NCI-H1105 treated with DMSO at 0.1 percent for 48 hours (cell line): ENCODE measurements at places on chromosomes 7 and 10.
A peak's percentile ranks its signal among the peaks of the same experiment; 100 is the strongest.

- DNase-seq = no peak
Measured at GRCh38 chr10:45404087-45404769, 30.2 kb downstream of the ALOX5 start.

DNA sequence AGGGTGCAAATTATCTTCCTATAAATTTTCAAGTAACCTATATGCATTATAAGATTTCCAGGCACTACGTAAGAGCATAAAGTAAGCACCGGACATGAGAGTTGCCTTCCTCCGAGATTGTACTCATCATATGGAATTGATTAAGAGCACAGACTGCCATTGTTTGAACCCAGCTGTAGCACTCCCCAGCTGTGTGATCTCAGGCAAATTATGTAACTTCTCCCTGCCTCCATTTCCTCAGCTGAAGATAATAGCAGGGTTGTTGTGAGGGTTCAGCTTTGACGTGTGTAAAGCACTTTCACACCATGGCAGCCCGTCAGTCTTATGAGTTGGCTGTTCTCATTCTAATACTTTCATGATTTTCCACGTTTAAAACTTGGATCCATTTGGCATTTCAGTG, 122.6 kb downstream of the ITIH5 start:
- DNase-seq = no peak

GRCh38 chr10:71536332-71536731, 139.6 kb downstream of the CDH23 start:
- DNase-seq = no peak

DNA sequence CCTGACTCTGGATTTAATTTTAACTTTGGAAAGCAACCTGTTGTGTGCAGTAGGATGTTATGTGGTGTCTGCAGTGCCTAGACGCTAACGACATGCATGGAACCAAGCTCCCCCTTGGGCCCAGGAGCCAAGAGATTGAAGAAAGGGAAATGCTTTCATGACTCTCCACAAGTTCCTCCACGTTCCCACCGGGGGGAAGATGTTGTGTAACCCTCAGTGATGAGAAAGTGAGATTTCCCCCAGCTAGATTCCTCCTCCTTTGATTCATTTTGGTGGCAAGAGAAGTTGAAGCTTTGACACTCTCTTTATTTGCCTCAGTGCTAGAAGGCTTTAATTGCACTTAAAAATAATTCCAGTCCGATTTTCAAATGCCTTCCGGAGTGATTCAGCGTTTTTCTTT, 157.9 kb upstream of the INSYN2A start:
- no peak for DNase-seq

- no peak for DNase-seq
Measured at GRCh38 chr10:61016007-61016406, 72.0 kb upstream of the RHOBTB1 start.

DNA sequence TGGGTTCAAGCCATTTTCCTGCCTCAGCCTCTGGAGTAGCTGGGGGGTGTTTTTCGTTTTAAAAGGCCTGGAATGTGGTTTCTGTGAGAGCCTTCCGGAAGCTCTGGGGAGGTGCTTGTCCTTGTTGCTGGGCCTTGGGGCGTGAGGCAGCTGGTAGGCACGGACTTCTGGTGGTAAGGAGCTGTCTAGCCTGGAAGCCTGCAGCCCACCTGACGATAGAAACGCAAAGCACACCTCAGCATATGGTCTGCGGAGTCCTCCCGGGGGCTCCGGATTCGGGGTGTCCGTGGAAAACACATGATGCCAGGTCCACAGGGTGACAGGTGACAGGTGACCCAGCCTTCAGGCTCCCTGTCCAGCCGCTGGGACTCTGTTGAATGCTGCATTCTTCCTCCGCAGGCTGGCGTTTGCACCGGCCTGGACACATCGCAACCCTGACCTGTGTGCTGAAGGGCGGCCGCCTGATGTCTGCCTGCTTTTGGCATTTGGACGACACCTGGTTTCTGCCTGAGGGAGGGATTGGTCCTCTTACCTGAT, 37.3 kb downstream of the INPP5A start:
- DNase-seq = no peak

DNA sequence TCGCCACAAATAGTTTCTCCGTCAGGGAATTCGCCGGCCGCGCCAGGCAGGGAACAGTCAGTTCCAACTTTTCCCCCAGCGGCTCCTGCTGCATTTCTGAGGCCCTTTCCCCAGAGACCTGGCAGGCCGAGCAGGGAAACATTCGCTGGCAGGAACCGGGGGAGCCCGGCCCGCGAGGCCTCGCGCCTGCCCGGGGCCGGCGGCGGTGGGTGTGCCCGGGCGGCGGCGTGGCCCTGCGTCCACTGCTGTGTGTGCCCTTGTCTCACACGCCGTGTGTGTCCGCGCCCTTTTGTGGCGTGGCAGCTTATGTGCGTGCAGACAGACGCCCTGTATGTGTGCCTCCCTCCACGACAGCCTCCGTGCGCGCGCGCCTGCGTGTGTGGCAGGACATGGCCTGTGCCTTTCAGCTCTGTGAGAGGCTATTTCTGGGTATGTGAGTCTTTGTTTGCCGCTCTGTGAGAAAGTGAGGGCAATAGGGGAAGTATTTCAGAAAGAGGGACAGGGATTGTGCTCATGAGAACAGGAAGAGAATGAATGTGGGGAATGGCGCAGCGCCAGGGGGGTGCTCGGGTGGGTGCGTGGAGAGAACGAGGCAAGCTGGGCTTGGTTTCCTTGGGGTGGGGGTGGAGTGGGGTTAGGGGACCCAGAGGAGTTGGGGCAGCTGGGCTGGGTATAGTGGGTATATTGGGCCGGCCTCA, 689 bp upstream of the SMARCD3 start:
- peak; percentile 20 for DNase-seq

DNA sequence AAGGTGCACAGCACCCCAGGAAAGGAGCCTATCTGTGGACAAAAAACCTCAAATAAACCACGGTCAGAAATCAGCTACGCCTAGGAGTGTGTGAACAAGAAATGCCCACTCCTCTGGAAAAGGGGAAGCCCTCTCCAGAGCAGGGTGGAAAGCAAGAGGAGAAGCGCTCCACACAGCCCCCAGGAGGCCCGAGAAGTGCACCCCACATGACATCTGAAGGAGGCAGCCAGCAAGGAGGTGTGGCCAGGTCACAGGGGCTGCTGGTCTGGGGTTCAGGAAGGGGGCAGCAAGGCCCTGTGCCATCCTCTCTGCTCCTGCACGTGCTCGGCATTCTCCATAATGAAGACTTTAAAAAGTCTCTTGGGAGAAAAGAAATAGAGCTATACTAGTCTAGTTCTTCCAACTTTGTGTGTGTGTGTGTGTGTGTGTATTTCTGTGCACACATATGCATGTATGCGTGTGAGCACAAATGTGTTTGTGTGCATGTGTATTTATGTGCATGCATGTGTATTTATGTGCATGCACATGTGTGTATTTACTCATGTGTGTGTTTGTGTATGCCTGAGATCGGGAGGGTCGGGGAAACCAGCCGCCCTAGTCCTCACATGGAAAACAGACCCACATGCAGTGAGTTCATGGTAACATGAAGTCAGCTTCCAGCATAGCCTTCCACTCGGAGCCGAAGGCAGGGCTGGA, 76.5 kb downstream of the TNS3 start:
- no peak for DNase-seq

DNA sequence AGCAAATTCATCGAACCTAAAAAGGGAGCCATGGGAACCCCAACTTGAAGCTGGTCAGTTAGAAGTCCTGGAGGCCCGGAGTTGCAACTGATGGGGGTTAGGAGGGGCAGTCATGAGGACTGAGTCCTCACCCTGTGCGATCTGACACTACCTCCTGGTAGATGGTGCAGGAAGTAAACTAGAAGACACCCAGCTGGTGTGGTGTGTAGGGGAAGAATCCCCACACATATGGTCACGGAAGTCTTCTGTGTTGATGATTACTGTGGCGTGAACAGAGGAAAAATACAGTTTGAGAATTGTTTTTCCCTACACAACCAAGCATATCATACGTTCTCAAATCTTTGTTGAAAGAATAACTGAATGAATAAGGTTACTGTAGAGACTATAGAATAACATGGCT, 164.6 kb upstream of the KCTD7 start:
- no peak for DNase-seq

- no peak for DNase-seq
Measured at GRCh38 chr10:124389613-124390361, 28.9 kb downstream of the OAT start.

- no peak for DNase-seq
Measured at GRCh38 chr10:104980368-104980767, 339.3 kb downstream of the SORCS3 start.

DNA sequence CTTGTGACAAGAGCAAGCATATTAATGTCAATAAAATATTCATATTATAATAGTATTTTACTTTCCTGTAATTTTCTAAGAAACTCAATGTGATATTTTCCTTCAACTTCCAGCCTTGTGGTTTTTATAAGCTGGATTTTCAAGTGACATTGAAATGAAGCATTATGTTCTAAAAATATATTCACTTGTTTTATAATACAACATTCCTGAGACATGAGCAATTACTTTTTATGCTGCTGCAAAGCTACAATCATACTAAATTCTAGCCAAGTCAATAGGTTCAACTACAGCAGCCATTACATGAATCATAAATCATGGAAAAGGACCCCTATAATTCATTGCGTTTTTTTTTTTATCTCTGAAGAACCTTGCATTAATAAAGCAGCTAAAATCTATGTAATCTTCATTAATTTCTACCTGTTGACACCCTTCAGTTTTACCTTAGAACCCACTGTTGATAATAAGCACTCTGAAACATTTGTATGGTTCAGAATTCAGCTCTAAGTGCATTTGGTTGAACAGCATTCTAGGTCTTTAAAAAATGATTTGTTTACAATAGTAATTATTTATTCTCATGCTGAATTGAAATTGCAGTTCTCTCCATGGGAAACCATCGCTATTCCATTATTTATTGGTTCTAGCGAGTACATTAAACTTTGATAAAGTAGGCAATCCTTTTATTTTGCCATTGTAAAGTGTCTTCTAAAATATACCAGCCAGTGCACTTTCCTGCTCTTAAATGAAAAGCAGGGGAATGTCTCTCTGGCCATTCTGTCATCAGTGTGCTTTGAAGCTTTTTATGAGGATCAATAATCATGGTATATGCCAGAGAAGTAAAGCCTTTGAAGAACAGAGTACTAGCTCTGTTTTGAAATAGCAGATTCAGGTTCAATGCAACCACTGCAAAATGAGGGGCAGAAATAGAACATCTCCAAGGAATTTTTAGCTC, 132.6 kb downstream of the GNAT3 start:
- DNase-seq = peak; percentile 40

DNA sequence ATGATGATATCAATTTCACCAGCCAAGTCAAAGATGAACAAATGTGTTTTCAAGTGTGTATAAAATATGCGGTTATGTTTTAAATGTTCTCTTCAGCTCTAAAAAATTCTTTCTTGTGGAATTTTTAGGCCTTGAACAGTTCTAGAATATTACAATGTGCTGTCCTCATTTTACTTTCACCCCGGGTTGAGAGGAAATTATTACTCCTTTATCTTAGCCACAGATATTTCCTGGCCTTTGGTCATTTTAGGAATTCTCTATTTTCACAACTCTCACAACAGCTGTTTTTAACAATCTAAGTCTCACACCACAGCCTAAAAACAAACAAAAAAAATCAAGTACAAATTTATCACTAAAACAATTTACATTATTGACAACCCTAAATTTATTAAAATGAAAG, 112.2 kb upstream of the HGF start:
- DNase-seq = no peak

DNA sequence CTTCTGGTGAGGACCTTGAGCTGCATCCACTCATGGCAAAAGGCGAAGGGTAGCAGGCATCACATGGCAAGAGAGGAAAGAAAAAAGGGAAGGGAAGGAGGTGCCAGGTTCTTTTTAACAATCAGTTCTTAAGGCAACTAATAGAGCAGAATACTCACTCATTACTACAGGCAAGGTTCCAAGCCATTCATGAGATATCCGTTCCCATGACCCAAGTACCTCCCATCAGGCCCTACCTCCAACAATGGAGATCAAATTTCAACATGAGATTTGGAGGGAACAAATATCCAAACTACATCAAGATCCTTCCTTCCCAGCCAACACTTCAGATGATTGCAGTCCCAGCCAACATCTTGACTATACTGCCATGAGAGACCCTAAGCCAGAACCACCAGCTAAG, 38.9 kb upstream of the YAE1 start:
- DNase-seq = peak; percentile 25

GRCh38 chr10:119535837-119536507, 6.5 kb downstream of the RGS10 start:
- no peak for DNase-seq

DNA sequence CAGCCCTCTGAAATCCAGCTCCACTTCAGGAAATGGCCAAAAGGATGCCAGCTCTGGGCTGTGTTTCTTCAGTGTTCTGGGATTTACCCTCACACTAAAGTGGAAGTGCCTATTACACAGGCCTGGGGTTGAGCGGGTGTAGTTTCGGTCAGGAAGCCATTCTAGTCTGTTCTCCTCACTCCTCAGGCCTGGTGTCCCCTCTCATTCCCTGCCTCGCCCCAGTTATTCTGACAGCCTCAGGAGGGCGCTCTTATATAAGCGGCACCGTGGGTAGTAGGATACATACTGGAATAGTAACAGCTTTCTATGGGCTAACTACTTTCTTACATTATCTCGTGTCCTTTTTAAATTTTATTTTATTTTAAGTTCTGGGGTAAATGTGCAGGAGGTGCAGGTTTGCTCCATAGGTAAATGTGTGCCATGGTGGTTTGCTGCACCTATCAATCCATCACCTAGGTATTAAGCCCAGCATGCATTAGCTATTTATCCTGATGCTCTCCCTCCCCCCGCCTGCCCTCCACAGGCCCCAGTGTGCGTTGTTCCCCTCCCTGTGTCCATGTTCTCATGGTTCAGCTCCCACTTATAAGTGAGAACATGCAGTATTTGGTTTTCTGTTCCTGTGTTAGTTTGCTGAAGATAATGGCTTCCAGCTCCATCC, 12.2 kb upstream of the LGI1 start:
- no peak for DNase-seq

GRCh38 chr10:96225119-96225518, 46.2 kb downstream of the BLNK start:
- no peak for DNase-seq

DNA sequence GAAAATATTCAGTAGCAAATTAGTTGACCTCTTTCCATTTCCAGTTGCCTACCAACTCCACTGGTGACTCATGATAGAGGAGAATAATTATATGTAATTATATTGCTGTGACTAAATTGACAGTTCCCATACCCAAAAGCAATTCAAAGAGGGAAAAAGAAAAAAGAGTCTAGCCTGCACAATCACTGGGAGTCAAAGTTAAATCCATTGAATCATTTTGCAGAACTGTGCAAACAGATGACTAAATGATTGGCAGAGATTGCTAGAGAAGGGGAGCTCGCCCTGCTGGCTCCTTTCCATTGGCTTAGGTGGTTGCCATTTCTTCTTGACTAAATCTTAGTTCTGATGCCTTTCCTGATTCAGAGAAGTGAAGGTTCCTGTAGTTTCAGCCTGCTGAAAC, 1228.6 kb upstream of the SORCS1 start:
- peak; percentile 83 for DNase-seq

GRCh38 chr10:113539789-113540188, 13.1 kb upstream of the HABP2 start:
- no peak for DNase-seq

DNA sequence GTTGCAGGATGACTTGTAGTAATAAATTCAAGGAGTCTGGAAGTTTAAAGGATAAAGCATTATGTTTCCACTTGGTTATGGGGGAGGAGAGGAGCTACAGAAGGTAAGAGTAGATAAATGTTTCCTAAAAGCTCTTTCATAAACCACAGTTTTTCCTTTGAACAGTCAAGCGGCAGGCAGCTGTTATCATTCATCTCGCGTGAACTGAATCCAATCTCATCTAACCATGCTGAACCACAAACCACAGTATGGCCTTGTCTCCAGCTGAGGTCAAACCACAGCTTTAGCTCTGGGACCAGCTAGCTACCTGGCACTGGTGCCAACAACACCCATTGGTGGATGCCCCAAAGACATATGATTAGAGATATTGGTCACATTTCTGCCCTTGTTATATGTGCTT, 63.3 kb downstream of the NOC3L start:
- no peak for DNase-seq
